G401 (cell line): ENCODE measurements at places on chromosomes 3 and 15. TPM values are rescaled to one million over a fixed set of nuclear protein-coding genes. Genes with fewer than 3 reads are reported as not detected.

GRCh38 chr3:185151101-185151963, 1.5 kb downstream of the C3orf70 start:
- DNase-seq = peak; percentile 64

DNA sequence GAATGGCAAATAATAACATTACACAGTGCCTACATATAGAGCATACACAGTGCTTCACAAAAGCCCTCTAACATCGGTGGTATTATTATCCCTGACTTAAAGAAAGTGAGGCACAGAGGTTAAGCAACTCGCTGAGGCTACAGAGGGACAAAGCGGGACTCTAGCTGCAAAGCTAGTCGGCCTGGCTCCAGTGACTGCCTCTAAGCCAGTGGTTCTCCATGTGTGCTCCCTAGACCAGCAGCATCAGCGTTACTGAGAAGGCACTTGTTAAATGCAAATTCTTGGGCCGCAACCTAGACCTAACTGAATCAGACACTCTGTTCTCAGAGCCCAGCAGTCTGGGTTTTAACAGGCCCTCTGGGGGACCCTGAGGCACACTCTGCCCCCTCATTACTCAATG, 33.1 kb upstream of the LIPC start:
- DNase-seq = no peak

- no peak for DNase-seq
Measured at GRCh38 chr15:67906382-67906781, 66.5 kb upstream of the RNU6-1 start.

GRCh38 chr3:115871735-115872134, 248.4 kb downstream of the GAP43 start:
- no peak for DNase-seq

DNA sequence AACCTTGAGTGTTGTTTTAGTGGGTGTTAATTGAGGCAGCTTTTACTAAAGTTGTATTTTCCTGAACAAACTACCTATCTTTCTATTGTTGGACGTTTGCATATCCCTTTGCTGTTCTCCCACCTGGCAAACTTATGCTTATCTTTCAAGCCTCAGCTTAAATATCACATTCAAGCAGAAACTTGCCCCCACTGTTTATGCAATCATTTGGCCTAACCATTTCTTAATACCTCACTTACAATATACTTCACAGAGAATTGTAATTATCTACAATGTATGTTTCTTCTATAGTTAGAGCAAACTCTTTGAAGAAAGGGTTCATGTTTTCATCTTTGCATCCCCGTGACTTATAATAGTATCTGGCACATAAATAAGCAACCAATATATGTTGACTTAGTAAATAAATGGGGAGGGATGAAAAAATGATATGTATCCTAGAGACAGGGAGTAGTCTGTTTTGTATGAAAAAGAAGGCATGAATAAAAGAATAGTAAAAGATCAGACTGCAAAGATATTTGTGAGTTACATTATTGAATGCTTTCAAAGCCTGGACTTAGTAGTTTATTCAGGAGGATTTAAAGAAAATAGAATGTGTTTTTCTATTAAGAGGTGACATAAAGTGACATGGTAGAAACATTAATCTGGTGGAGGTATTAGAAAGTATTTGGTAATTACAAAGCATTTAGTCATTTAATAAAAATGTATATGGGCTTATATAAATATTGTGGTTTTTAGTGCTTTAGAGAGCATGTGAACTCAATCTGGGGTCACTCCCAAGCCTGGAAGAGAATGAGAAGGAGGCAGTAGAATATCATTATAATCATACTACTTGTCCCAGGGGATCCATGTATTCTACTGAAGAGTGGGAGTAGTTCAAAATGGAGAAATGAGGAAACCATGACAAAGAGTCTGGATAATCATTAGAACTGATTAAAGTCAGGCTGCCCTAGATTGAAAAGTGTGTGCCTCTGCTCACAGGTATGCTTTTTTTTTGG, 60.0 kb upstream of the DCBLD2 start:
- no peak for DNase-seq

DNA sequence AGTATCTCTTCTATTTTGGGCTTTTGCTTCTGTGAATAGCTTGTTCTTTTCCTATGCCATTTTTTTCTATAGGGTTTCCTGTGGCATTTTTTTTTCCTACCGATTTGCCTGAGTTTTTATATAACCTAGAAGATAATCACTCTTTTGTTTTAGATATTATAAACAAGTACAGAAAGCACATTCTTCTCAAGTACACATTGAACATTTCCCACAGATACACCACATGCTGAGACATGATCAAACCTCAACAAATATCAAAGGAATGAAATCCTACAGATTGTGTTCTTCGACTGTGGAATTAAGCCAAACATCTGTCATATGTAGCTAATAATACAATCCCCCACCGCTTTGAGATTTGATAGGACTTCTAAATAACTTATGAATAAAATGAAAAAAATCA, 9.1 kb upstream of the FEM1B start:
- no peak for DNase-seq

NEIL1 gene
- total RNA-seq = 2.3 and 9.1 TPM in 2 replicates

SSUH2 gene
- total RNA-seq = not detected in 2 replicates

DUOXA2 gene
- not detected in 2 replicates for total RNA-seq

ECE2 gene
- not detected in 2 replicates for total RNA-seq

PLD1 gene
- not detected in 2 replicates for total RNA-seq

EPHB3 gene
- 2.8 and 3.9 TPM in 2 replicates for total RNA-seq

CCR5 gene
- total RNA-seq = 0.20 and 0.31 TPM in 2 replicates
